Renal pelvis (tissue), 12 donors: ENCODE measurements at places on chromosomes 2 and 18. TPM values are rescaled to one million over a fixed set of nuclear protein-coding genes. Genes with fewer than 3 reads are reported as not detected.

DNA sequence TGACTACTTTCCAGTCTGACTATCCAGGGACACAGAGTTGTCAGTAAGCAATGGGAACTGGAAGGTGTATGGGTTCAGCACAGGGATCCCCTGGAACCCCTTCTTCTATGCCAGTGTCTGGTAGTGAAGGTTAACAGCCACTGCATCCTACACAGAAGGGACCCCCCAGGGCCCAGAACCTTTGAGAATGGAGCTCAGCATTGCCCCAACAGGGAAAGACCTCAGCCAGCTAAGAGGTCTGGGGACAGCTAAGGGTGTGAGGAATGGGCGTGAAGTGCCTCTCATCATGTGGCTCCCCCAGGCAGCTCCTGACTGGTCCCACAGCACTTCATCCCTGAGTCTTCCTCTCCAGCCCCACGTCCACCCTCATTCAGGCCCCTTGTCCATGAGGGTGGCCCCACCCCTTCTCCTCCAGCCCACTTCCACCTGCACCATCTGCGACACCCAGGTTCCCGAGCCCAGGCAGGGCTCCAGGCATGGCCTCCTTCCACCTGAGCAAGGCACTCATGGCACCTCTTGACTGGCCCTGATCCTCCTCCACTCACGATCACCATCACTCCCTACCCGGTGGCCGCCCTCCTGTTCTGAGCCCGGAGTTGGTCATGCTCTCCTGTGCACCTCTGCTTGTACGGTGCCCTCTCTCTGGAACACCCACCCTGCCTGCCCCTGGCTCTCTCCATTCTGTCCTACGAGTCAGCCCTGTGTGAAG lies 77.1 kb downstream of the SFXN5 start:
- no peak for DNase-seq

FKBP7 gene
- 47.8 TPM for polyA plus RNA-seq

DNA sequence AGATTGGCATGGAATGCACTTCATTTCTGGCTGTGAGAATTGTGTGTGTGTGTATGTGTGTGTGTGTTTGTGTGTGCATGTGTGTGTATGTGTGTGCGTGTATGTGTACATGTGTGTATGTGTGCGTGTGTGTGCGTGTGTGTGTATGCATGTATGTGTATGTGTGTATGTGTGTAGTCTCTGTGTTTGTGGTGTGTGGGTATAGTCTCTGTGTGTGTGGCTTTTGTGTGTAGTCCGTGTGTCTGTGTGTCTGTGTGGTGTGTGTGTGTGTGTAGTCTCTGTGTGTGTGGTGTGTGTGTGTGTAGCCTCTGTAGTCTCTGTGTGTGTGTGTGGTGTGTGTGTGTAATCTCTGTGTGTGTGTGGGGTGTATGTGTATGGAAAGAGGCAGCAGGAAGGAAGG lies 247.3 kb upstream of the SOX11 start:
- DNase-seq = no peak

DNA sequence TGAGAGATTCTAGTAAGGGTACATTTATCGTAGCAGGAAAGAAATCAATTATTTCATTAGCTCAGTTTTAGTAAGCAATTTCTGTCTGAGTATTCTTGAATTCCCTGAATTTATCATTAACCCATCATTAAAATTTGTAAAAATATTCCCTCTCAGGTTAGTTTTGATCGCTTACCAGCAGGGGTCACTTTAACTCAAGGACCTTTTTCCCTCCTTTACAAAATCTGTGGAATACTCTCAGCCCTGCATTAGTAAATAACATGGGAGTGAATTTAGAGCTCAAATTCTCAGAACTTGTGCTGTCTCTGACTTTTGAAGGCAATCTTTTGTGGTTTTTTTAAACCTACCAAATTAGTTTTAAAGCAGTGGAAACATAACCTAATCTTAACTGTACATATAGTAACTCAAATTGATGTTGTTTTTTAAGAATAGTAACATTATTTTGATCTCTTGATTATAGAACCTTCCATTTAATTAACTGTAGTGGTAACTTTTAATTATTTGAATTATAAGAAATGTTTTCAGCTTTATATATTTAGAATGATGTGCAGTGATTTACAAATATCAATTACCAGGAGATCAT lies 97.2 kb downstream of the AGPS start:
- peak; percentile 60 for DNase-seq

DNA sequence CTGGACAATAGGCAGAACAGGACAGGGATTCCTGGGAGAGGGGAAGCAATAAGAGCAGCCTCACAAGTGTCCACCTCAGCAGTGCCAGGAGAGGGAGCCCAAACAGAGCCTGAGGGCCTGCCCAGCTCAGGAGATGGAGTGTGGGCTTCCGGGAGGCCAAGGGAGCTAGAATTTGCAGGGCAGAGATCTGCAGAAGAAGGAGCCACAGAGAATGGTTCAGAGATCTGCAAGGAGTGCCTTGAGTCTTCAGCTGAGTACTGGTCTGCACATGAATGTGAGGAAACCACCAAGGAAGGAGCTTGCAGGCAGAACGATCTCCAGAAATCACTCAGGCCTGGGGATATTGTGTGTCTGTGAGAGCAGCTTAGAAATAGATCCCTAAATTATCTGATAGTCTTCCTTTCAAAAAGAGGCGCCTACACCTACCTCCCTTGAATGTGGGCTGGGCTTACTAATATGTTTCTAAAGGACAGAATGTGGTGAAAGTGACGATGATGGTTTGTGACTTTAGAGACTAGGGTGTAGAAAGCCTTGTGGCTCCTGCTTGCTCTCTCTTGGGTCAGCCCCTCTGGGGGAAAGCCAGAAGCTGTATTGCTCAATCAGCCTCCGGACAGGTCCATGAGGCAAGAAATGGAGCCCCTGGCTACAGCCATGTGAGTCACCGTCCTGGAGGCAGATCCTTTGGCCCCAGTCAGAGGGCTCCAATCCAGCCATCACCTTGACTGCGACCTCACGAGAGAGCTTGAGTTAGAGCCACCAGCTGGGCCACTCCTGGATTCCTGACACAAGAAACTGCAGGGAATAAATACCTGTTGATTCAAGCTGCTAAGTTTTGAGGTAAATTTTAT lies 7.6 kb upstream of the LPIN1 start:
- DNase-seq = peak; percentile 56

DNA sequence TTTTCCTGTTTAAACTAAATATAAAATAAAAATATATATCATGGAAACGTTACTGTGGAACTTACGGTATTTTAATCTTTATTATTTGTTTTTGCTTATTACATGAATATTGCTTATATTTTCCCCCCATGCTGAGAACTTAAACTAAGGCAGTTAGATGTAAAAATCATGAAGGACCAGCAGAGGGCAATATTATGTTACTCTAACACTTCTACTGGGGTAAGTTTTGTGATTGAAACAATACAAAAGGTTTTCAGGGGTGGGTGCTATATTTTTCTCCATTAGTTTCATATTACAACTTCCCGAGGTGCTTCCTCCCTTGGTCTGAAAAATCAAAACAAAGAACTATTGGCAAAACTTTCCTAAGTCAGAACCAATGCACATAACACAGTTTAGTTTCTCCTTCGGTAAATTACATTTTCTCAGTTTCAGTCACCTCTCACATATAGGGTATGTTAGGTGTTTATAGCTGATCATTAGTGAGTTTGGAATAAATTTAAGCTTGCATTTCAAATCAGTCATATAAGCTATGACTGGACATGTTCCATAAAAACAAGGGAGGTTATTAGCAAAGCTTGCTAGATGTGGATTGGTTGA lies 54.8 kb downstream of the ZNF407 start:
- no peak for DNase-seq

GRCh38 chr2:45725731-45726130 lies 74.3 kb downstream of the PRKCE start:
- DNase-seq = no peak

EPB41L3 gene
- polyA plus RNA-seq = 60.3 TPM

DSC1 gene
- 1.7 TPM for polyA plus RNA-seq

CXCR4 gene
- polyA plus RNA-seq = 49.5 TPM

DNA sequence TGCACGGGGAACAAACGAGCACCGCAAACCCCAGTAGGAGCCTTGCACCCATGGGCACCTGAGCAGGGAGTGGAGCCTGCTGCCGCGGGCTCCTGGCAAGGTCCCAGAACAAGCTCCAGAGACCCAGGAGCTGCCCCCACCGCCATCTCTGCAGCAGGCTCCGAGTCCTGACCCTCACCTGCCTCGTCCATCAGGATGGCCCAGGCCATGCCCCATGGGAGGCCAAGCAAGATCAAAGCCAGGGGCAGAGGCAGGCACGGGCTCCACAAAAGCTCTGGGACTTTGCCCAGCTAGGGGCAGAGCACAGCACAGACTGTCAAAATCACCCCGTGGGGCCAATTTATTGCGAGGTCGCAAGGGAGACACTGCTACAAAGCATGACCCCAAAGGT lies 43.6 kb downstream of the GPC1 start:
- no peak for DNase-seq

GRCh38 chr18:80112624-80113248 lies 3.7 kb downstream of the ADNP2 start:
- no peak for DNase-seq

HOXD4 gene
- 67.5 TPM for polyA plus RNA-seq

DNA sequence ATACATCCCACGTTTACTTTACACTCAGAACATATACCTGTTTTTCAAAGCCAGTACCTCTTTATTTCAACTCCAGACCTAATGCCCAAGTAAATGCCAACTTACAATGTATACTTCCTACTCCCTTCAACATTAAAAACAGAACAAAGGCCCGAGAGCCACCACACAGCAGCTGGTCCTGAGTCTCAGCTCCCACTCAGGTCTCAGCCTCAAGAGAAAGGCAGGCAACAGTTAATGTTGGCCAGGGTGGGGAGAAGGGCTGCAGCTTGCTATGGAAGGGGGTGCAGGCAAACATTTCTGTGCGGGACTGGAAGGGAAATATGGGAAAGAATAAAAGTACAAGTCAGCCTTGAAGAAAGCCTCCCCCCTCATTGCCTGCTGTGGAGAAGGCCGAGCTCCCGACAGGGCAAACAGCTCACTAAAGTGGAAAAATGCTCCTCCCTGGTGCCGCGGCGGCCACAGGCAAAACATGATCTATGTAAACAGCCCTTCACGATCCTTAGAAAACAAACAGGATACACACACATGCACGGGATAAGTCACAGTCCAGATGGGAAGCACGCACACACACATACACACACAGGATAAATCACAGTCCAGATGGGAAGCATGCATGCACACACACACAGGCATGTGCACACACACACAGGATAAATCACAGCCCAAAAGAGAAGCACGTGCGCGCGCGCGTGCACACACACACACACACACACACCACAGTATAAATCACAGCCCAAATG lies 67.4 kb downstream of the ADNP2 start:
- DNase-seq = peak; percentile 38

DNA sequence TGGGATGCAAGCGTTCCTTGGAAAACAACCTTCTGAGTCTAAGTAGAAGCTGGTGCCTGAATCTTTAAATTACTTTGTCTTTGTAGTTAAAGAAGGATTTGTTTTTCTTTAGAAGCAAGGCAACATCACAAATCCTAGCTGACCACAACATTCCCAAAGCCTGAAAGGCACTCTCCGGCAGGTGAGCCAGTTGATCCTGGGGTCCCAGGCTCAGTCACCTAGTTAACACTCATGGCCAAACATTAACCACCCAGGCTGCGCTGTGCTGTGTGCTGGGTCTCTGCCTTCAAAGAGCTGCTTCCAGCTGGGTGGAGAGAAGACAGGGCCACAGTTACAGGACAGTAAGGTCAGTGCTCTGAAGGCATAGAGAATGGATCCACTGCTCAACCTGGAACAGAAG lies 120.0 kb upstream of the TRIB2 start:
- no peak for DNase-seq

GRCh38 chr2:138536302-138536701 lies 34.7 kb downstream of the SPOPL start:
- DNase-seq = no peak

- DNase-seq = no peak
These were observed 189.7 kb upstream of the OSR1 start for GRCh38 chr2:19548116-19548515.

DNA sequence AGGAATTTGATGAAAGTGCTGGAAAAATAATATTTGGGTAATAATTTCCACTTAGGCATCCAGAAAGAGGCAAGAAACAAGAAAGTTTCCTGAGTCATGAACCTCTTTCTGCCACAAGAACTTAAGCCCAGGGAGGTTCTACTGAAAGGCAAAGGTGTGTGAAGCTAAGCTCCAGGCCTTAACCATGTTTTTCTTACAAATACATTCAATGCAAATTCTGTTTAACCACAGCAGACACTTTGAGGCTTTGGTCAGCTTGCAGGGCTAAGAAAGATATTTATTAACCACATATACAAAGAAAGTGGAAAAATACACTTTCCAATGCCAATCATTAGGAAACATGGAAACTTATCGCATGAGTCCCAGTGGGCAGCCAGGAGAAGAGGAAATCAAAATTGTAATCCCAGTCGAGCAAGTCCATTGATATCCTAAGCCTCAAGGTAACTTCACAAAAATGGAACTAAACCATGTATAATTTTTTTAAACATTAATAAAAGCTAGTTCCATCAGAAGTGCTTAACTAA lies 68.3 kb downstream of the PIEZO2 start:
- no peak for DNase-seq

FNDC4 gene
- polyA plus RNA-seq = 8.1 TPM
